Renal cortex interstitium (tissue), 15 donors: ENCODE measurements at places on chromosomes 12 and 14.

- DNase-seq, result no peak
These were observed 11.5 kb downstream of the KRT77 start for GRCh38 chr12:52691841-52692150.

DNA sequence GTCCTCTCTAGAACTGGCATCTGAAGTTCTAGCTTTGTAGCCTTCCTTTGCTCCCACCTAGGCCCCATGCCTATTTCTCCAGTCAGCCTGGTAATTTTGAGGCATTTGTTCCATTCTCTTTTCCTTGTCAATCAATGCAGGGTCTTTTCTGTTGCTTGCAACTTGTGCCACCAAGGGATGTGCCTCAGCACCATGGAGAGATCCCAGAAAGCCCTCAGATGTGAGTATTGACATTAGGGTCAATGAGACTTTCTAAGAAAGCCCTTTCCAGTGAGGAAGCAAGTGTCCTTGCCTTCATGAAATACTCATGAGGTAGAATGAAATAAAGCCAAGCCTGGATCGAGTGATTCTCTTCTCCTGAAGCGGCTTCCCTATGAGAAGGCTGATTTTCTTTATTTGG, 213.9 kb downstream of the SLC15A4 start:
- DNase-seq, result no peak

- no peak for DNase-seq
These were observed 73.4 kb downstream of the CLIP1 start for GRCh38 chr12:122349078-122349477.

DNA sequence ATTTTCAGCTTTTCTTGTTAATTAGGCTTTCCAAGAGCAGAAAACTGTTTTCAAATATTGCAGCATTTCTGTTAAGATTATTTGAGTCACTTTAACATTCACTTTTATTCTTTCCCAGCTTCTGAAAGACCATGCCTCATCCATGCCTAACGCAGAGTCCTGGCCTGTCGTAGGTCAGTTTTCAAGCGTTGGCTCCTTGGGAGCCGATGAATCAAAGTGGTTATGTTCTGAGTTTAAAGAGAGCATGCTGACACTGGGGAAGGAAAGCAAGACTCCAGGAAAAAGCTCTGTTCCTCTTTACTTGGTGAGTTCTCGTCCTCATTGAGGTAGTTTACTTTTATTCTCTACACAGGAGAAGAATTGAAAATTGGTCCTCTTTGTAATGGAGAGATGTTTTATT, 33.1 kb downstream of the TDP1 start:
- no peak for DNase-seq

DNA sequence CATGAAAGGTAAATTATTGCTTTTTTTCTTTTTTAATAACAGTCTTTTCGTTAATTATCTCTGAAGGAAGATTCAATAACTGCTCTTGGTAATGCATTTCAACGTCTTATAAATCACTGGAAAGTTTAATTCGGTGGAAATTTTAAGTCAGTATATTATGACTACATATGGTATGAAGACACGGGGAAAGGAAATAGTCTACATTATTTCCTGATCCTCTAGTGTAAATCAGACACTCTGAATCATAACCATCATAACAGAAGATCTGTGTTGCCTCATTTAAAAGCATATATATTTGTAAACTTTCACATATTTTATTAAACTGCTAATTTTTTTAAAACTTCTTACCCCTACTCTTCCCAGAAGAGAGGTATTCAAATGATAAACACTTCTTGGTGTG, 53.7 kb downstream of the EFCAB11 start:
- no peak for DNase-seq
